ENCODE measurements at places on chromosomes 12 and 14. TPM values are rescaled to one million over a fixed set of nuclear protein-coding genes. Genes with fewer than 3 reads are reported as not detected.

DNA sequence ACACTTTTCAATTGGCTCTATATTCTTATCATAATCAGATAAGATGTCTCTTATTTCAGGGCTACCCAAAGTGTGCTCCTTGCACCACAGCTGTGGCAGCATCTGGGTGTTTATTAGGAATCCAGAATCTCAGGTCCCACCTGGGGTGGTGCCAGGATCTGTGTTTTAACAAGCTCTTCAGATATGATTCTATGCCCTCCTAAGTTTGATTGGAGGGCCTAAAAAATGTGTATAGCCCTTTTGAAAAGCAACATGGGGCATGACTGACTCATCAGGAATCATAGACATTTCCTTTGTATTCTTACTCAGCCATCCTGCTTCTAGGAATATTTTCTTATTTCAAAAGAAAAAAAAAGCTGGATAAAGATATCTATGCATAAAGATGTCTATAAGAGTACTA lies 103.1 kb downstream of the HELB start:
- DNase-seq, result no peak

DNA sequence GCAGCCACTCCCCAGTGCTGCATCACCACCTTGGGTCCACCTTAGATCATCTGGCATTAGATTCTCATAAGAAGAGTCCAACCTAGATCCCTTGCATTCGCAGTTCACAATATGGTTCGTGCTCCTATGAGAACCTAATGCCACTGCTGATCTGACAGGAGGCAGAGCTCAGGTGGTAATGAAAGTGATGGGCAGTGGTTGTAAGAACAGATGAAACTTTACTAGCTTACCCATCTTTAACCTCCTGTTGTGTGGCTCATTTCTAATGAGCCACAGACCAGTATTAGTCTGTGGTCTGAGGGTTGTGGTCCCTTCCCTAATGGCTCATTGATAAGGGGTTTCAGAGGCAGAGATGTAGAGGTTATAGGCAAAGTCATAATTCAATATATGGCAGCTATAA lies 615.9 kb upstream of the MIS18BP1 start:
- DNase-seq, result no peak

DNA sequence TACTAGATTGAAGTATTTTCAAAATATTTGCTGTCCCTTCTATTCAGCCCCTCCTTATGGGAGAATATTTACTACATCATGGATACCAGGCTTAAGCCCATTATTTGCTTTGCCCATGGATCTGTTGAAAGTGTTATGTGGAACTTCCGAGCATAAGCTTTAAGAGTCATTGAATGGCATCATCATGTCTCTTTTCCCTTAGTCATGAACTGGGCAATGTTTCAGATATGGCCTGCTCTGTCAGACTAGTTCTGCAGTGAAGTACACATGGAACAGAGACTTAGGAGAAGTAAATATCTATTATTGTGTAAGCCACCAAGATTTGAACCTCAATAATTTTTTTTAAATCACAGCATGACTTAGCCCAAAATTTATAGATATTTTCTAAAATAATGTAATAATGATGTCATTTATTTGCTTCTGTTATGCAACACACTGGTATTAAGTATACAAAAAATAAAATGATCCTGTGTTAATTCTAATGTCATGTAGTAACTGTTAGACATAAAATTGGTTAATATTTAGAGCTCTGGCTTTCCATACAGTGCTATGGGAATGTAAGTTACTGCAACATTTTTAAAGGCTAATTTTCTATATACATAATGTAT lies 1097.3 kb downstream of the SLC16A7 start:
- DNase-seq, result no peak

- DNase-seq, result no peak
Observed at GRCh38 chr12:125284945-125285685, 219.9 kb downstream of the AACS start.

- DNase-seq, result no peak
Observed at GRCh38 chr14:89550821-89551220, 133.8 kb upstream of the FOXN3 start.

DNA sequence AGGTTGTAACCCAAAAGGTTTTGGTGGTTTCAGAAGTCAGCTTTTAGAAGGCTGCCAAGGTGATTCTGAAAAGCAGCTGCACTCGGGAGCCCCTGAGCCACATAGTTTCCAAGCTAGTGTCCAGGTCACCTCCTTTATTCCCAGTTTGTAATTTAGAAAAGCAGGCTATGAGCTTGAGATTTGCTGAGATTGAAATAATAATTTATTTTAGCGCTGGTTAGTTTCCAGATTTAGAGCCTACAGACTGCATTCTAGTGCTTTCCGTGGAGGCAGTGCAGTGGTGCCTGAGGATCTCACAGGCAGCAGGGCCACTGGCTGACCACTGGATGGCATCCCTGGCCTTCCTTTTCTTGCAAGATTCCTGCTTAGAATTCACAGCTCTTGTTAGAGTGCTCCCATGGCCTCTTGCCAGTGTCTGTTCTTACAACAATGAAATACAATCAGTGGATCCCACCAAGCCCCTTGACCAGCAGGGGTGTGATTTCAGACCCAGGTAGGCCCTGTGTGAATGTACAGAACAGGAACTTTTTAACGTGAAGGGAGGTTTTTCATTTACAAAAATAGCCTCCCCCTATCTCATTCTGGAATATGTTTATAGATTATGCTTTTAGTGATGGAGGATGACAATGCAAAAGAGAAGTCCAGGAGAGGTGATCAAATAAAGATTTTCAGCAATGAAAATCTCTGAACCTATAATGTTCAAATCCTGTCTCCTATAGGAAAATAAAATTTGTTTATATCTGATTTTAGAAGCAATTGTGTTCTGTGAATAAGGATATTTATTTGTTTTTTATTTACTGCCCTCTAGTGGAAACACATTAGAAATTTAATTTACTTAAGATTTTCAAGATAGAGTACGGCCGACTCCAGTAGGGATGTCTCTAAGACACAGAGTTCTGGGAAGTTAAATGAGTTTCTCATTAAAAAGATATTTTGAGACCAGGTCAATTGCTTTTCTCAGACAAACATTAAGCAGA lies 362.1 kb upstream of the STXBP6 start:
- DNase-seq, result no peak

GRCh38 chr12:44117337-44117736 lies 281.5 kb downstream of the TMEM117 start:
- no peak for DNase-seq

Gene DAO
- total RNA-seq, result not detected

Gene CHST11
- 2.1 TPM for total RNA-seq

Gene NELL2
- total RNA-seq, result 11.8 TPM

Gene SMOC1
- 5.4 TPM for total RNA-seq

Gene XRCC3
- total RNA-seq, result 11.8 TPM

All from lower leg skin (tissue), 4 donors.